ENCODE measurements at places on chromosomes 3 and 15.

DNA sequence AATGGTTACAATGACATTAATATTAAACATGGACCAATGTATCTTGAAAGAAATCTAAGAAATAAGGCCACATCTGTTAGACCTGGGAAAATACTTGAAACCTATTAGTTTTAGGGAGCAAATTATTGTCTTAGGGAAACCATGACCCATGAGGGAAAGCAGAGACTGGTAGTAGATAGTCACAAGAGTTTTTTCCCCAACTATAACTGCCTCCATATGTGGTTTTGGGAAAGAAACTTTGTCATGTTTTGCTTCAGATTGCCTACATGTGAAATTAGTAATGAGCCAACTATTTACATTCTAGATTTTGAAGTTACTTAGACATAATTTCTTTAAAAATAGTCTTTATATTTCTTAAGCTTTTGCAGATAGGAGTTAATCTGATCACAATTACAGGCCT, 474.9 kb downstream of the ROBO2 start:
- DNase-seq, result no peak

DNA sequence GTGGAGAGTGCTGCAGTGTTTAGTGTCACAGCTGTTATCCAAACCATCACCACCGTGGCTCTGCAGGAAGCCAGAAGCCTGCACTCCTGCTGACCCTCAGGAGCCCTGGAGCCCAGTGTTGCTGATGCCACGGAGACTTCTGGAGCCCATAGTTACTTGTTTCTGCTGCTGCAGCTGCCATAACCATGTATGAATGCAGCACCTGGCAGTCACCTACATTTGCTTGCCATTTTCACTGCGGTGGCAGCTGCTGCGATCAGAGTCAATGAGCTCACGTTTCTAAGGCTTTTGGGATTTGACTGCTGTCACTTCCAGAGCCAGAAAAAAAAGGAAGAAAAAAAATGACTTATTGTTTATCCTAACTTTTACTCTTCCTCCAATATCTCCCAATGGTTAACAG, 299.2 kb upstream of the THRB start:
- no peak for DNase-seq

- DNase-seq, result no peak
Observed at GRCh38 chr15:44712346-44713005, 1.2 kb downstream of the B2M start.

GRCh38 chr3:166799-167198, 29.8 kb upstream of the CHL1 start:
- DNase-seq, result no peak

DNA sequence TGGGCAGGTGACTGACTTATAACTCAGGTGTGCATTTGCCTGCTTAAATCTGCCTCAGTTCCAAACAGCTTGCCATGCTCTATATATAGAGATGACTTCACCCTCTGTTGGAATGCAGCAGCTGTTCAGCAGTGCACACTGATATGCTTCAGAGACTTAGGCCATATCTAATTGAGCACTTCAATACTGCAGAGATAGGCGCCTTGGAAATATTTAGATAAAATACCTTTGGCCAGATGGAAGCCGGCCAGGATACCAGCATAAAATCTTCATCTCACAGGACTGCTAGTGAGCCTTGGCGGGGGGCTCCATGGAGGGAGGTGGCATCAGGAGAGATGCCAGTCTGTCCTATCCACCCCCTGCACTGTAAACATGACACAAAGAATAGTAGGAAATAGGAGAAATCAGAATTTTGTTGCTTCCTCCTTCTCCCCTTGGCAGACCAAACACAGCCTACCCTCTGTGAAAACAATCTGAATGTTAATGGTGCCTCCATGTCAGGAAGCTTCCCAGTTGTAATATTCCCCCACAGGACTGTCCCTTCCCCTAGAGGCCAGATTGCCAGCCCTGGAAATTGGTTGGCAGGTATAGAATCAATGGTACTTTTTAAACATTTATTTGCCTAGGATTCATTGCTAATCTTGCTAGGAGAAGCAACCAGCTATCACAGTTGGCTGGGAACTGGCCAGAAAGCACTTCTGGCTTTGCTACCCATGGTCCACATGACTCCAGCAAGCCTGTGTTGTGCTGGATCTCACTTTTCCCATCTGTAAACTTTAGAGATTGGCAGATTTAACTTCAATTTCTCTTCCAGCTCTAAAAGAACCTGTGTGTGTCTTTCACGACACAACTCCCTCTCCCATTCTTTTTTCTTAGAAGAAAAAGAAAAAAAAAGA, 215.5 kb upstream of the KCNMB2 start:
- DNase-seq, result peak; percentile 78

DNA sequence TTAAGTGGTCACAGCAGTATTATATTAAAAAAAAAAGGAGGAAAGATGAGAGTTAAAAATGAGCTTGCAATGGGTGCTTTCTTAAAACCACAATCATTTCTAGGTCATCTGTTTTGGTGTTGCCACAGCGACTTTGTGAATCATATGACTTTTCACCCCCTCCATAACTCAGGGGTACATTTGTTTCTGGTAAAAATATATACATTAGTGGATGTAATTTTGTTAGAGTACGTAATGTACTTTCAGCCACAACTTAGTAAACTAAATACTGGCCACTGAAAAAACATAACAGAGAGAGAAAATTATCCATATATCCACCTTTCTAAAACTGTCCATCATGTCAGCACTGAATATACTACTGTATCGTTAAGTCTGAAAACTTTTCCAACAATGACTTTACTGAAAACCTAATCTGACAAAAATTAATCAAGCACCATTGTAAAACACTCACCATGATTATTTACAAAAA, 3.4 kb downstream of the ANKRD28 start:
- DNase-seq, result no peak

- peak; percentile 55 for DNase-seq
Observed at GRCh38 chr15:98853161-98853560, 154.4 kb downstream of the PGPEP1L start.

- no peak for DNase-seq
Observed at GRCh38 chr15:93341164-93341563, 252.2 kb upstream of the RGMA start.

- DNase-seq, result no peak
Observed at GRCh38 chr3:134374791-134375581, 739 bp upstream of the AMOTL2 start.

- DNase-seq, result no peak
Observed at GRCh38 chr3:43206105-43206504, 80.2 kb upstream of the SNRK start.

GRCh38 chr3:42667096-42667522, 13.6 kb downstream of the ZBTB47 start:
- no peak for DNase-seq

GRCh38 chr3:135760581-135760980, 204.9 kb upstream of the PPP2R3A start:
- DNase-seq, result no peak

GRCh38 chr15:95830281-95830680, 500.2 kb upstream of the NR2F2 start:
- DNase-seq, result no peak

- DNase-seq, result no peak
Observed at GRCh38 chr3:33438284-33438668, 1.9 kb downstream of the UBP1 start.

DNA sequence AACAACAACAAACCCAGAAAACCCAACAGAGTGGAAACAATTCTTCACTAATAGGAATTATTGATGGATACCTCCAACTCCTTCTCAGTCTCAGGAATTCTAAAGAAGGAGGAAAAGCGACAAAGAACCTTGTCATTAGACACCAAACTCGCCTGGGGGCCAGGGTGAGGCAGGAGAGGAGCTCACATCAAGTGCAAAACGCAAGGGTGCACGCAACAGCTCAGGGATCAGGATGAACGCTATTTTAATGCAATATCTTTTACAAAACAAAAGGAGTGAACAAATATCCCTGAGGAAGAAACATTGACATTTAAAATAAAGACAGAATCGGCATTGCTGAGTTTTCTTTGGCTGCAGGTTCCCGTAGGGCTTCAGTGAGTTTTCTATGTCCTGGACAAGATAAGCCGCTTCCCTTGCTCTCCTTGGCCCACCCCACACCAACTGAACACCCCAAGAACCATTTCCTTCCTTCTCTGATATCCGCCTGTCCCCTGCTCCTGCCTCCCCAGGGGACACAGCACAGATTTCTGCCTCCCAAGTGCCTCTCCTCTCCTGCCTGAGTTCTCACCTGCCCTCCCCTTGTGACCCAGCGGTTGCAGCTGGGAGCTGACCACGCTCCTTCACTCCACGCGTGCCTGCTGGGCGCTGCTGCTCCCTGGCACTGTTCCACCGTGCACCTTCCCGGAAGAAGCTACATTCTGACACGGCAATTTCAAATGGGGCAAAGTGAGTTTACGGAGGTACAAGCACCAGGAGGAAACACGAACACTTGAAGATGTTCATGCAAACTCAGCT, 63.0 kb downstream of the ATP10A start:
- no peak for DNase-seq

- no peak for DNase-seq
Observed at GRCh38 chr3:173007079-173007723, 133.8 kb downstream of the SPATA16 start.

- no peak for DNase-seq
Observed at GRCh38 chr15:69025320-69025719, 10.8 kb downstream of the NOX5 start.

DNA sequence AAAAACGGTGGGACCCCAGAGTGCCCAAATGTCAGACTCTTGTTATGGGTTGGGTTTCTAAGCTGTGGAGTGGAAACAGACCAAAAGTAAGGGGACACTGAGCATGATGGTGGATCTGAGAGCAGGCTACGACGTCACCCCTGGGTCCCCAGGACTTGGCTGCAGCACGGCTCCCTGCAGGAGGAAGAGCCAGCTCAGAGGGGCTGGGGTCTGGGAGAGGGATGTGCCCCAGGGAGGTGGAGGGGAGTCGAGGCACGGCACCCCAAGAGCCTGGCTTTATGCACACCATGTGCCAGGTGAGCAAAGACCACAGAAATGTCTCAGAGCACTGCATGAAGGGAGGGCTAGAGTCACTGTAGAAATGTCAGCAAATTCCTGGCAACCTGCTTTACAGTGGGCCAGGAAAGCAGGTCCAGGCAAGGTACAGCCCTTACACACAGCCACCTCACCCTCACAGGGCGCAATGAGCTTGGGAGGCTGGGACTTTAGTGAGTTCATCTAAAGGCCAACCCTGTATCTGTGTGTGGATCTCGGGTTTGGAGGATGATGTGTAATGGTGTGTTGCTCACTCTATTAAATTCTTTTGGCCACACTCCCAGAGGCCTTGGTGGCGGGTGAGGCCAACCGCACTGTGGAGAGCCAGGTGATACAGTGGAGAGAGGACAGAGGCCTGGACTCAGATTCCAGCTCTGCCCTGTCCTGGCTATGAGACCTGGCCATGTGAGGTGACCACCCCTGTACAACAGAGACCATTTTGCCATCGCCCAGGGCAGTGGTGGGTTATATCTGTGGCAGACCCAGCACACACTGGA, 14.1 kb downstream of the CTSH start:
- no peak for DNase-seq

- no peak for DNase-seq
Observed at GRCh38 chr15:95175914-95176658, 944.7 kb downstream of the MCTP2 start.

- no peak for DNase-seq
Observed at GRCh38 chr3:130529486-130530215, 12.7 kb downstream of the COL6A6 start.

- DNase-seq, result no peak
Observed at GRCh38 chr15:71891026-71891425, 80.7 kb downstream of the NR2E3 start.

GRCh38 chr3:71530903-71531530, 52.5 kb downstream of the FOXP1 start:
- no peak for DNase-seq

- no peak for DNase-seq
Observed at GRCh38 chr3:43765521-43765971, 74.8 kb downstream of the ABHD5 start.

DNA sequence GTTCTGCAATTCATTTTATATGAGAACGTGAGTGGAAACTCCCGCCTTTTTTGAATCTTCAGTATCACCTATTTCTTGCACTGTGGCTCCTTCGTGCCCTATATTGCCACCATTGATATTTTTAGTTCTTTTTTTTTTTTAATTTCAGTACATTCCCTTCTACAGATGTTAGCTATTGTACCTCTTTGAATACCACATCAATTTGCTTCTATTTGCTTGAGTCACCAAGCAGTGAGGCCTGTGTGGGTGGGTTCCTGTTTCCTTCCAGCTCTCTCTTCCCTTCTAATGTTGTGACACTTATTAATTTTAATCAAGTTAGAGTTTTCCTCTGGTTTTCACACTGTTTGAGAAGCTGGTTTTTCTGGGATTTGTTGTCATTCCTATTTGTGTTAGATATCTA, 8.7 kb downstream of the HACD2 start:
- DNase-seq, result no peak

GRCh38 chr15:99331381-99331780, 80.1 kb downstream of the LRRC28 start:
- no peak for DNase-seq

- DNase-seq, result no peak
Observed at GRCh38 chr15:76996076-76996525, 1.2 kb downstream of the PSTPIP1 start.

- DNase-seq, result no peak
Observed at GRCh38 chr3:3027976-3028567, 82.1 kb downstream of the IL5RA start.

DNA sequence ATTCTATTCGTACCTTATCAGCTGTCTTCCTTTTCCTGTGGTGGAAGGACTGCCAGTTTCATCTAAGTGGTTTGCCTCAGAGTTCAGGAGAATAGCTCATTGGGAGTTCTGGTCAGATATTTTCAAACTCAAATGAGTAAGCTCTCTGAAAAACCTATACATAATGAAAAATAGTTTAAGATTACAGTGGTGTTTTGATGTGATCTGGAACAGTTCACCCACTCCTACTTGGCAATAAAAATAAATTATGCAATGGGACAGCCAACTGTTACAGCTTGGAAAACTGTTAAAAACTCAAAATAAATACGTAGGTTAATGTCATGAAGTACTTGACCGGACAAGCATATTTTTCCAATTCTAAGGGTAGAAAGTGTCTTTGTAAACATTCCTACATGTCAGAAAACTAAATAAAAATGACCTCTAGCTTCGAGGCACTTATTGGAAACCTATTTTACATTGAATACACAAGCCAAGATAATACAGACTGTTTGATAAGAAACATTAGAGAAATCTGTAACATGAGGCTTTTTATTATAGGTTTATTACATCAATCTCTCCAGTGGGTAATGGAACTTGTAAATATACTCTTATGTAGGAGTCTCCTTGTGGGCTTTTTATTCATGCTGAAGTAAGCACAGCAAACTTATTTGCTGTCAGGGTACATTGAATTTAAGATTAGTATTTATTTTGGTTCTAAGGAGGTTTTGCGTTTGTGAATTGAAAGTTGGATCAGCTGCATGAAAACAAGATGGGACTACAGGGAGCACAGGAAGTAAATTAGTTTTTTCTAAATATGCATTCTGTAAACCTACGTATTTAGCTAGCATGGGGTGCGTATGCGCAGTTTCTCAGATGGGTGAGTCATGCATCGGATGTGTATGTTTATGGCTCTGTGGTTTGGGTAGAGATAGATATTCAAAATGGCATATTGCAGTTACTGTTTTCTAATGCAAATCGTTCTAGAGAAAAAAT, 453.1 kb downstream of the IL5RA start:
- no peak for DNase-seq
